Umbilical cord (tissue), 2 donors: ENCODE measurements at places on chromosomes 5 and 9.

- no peak for DNase-seq
These were observed 50.7 kb upstream of the SLC25A51 start for GRCh38 chr9:37954581-37954981.

GRCh38 chr5:176541338-176542134, 4.3 kb upstream of the RNF44 start:
- DNase-seq, result peak; percentile 70

- DNase-seq, result no peak
These were observed 29.5 kb downstream of the NDUFS6 start for GRCh38 chr5:1830571-1831228.

DNA sequence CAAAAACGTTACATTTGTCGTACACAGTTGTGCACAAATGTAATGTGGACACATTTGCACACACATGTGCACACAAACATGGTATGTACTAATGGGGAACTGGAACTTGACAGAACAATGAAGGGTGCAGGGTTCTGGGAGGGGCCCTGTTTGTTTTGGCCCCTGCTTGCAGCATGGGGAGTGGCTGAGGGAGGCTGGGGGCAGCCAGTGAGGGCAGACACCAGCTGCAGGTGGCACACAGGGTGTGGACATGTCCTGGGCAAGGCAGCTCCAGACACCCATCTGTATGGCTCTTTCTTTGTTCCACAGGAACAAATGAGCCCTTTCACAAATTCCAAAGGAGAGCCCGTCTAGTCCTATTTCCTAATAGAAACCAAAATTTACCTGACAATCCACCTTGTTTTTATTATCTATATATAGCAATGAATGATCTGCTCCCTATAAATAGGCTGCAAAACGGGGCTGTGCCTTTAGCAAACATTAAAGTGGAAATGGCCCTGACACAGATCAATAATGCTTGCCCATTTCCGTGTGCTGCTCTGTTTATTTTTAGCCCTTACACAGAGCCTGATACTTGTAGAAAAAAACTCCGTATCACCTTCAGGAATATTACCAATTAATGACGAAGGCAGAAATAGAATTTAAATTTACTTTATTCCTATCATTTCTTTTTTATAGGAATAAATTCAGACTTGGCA, 26.4 kb downstream of the MARCHF3 start:
- DNase-seq, result no peak

DNA sequence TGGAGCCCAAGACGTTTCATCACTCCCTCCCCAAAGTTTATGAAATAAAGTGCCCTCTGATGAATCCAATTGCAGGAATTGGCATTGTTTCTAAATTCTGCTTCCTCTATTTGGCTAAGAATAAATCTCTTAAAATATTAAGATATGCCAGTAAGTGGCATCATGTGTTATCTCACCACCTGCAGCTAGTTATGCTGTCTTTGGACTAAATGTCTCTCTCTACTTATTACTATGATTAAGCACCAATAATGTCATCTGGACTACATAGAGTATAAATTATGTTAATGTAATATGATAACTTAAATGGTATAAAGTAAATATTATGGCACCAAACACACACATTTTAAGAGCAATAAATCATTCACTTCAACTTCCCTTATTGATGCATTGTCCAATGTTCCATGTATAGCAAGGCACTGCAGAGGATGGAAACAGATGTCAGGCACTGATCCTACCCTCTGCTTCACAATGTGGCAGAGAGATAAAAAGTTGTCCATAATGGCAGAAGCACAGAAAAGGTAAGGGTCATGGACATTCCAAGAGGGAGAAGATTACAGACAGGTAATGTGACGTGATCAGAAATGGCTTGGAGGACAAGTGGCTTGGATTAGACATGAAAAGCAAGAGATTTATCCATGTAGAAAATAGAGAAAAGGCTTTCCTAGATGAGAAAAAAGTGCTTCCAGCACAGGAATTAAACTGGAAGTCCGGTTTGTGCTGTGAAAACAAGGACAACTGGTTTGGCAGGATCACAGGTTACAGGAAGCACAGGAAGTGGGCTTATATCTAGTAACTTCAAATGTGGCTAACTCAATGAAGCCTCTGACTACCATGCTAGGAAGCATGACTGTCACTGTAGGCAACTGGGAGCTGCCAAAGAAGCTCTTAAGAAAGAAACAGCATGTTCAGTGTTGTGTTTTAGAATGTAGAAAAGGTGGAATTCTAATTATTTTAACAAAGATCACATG, 26.7 kb downstream of the MARCHF11 start:
- DNase-seq, result no peak

- DNase-seq, result no peak
These were observed 151.6 kb upstream of the SLC30A5 start for GRCh38 chr5:68942169-68942568.

GRCh38 chr9:78539904-78540303, 243.0 kb downstream of the PSAT1 start:
- DNase-seq, result peak; percentile 22

GRCh38 chr9:12748954-12749353, 25.9 kb upstream of the LURAP1L start:
- no peak for DNase-seq

DNA sequence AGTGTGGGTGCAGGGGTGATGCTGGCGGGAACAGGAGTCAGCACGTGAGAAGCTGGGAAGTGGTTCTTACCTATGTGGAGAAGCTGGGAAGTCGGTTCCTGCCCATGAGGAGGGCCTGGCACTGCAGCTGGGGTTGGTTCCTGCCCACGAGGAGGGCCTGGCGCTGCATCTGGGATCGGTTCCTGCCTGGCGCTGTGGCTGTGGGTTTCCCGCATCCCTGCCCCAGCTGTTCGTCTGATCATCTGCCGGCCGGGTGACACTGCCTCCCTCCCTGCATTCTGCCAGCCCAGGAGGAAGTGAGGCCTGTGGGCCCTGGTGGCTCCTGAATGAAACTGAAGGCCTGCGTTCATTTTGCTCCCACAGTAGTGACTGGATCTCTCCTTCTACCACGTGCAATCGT, 5.1 kb downstream of the OBP2A start:
- no peak for DNase-seq

DNA sequence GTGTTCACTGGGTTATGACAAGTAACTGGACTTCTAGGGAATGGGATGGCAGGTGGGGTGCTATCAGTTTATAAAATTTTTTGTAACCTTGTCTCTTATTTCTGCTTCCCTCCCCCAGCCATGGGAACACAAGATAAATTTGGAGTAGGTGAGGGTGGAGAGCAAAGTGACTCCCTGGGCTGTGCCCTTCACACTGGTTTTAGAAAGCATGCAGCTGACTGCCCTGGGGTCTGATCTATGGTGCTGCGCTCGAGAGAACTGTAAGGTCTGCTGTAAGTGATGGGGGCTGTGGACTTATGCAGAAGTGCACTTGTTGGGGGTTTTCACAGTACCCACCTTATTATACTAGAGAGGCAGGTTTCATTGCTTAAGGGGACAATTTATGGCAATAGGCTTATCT, 247.7 kb upstream of the DMRT1 start:
- no peak for DNase-seq

- no peak for DNase-seq
These were observed 63.1 kb upstream of the EPB41L4B start for GRCh38 chr9:109383947-109384346.

GRCh38 chr5:61653807-61654580, 321.9 kb downstream of the ZSWIM6 start:
- no peak for DNase-seq

- peak; percentile 36 for DNase-seq
These were observed 803.8 kb upstream of the ZNF608 start for GRCh38 chr5:125550274-125550673.

DNA sequence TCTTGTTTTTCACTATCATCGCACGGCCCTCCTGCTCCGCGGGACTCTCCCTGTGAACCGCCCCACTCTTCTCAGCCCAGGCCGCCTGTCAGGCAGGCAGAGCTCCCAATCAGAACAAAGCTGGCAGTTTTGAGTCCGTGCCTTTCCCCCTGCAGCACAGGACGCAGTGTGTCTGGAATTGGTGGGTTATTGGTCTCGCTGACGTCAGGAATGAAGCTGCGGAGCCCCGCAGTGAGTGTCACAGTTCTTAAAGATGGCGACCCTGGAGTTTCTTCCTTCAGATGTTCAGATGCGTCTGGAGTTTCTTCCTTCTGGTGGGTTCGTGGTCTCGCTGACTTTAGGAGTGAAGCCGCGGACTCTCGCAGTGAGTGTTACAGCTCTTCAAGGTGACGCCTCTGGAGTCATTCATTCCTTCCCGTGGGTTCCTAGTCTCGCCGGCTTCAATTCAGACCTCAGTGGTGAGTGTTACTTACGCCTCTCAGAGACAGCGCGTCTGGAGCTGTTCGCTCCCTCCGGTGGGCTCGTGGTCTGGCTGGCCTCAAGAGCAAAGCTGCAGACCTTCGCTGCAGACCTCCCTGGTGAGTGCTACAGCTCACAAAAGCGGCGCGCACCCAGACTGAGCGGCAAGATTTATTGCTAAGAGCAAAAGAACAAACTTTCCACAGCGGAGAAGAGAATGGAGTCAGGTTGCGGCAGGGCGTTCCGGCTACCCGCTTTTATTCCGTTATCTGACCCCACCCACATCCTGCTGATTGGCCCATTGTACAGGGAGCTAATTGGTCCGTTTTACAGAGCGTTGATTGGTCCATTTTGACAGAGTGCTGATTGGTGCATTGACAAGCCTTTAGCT, 7.4 kb downstream of the ZDHHC11B start:
- DNase-seq, result no peak

- DNase-seq, result no peak
These were observed 5.0 kb downstream of the DIRAS2 start for GRCh38 chr9:90637626-90638025.

DNA sequence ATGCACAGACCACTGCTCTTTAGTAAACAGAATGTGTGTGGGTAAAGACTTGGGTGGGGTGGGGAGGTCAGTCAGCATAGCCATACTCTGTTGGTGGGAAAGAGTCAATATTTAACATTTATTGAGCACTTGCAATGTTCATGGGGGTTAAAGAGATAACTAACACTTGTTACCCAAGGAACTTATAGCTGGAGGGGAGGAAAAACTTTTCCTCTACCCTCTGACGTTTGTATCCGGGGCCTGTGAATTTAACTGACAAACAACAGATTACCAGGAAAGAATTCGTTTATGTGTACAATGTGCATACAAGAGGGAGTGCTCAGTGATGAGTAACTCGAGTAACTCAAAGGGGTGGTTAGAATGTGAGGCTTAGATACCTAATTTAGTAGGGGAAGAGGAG, 6.8 kb upstream of the CLINT1 start:
- DNase-seq, result peak; percentile 49

- peak; percentile 69 for DNase-seq
These were observed 174.6 kb upstream of the DAPK1 start for GRCh38 chr9:87322840-87323635.

- peak; percentile 74 for DNase-seq
These were observed 335.4 kb downstream of the MSX2 start for GRCh38 chr5:175059687-175060211.

- DNase-seq, result no peak
These were observed 51.2 kb upstream of the ARRDC3 start for GRCh38 chr5:91434348-91434747.

GRCh38 chr9:128688501-128689292, at the start of gene SET:
SET (plus strand) TSS chr9:128689222; CDS start chr9:128689583, 361 bp downstream.
- DNase-seq, result peak; percentile 97

GRCh38 chr5:157540124-157540523, 35.5 kb downstream of the ADAM19 start:
- no peak for DNase-seq

- no peak for DNase-seq
These were observed 2.1 kb downstream of the CFAP77 start for GRCh38 chr9:132412089-132412488.

GRCh38 chr5:51632793-51633192, 249.5 kb downstream of the ISL1 start:
- DNase-seq, result peak; percentile 19

GRCh38 chr5:157747173-157747740, 3.7 kb downstream of the LSM11 start:
- no peak for DNase-seq

DNA sequence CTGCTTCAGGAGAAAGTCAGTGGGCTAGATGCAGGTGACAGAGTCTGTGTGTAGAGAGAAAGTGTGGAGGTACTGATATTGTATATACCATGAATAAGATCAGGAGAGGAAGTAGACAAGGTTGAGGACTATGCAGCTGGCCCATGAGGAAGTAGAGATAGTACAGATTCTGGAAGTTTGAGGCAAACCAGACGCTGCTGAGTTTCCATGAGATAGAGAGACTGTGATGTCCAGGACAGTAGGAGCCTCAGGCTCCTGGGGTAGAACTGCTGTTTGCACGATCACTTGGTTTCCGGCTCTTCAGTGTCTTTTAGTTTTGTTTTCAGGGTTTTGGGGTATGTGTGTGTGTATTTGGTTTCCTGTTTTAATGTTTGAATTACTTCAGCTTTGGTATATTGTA, 13.6 kb downstream of the OTULINL start:
- DNase-seq, result peak; percentile 78

DNA sequence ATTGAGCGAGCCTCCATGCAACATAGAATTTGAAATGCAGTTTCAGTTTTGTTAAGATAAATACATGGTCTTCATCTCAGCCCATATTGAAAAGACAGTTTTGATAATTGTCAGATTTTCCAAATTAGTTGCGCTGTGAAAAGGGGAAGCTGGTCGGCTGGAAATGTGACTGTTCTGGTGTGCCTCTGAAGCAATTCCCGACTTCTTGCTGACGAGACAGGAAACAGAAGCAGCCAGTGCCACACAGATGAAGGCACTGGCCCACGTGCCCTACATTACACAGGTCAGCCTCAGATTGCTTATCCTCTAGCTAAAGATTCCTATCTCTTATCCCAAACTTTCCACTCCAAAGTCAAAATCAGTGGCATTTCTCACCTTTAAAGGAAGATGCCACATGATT, 214.1 kb upstream of the TLE4 start:
- no peak for DNase-seq

GRCh38 chr9:137828527-137829259, 48.9 kb upstream of the CACNA1B start:
- peak; percentile 11 for DNase-seq

DNA sequence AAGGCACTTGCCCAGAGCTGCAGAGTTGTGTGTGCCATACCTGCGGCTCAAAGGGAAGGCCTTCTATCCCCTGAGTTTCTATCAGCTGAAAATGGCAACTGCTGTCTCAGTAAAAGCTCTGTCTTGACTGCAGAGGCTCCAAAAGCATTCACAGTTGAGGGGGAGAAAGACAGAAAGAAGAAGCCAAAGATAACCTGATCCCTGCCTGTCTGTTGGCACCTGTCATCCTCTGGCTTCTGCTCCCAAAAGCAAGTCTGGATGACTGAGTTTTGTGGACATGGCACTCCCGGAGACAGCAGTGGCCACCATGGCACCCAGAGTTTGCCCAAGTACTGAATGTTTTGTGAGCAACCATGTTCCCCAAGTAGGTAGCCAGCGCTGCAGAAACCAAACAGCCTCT, 176.6 kb downstream of the NR3C1 start:
- DNase-seq, result no peak

GRCh38 chr5:27241564-27242257, 203.3 kb upstream of the CDH9 start:
- peak; percentile 96 for DNase-seq

DNA sequence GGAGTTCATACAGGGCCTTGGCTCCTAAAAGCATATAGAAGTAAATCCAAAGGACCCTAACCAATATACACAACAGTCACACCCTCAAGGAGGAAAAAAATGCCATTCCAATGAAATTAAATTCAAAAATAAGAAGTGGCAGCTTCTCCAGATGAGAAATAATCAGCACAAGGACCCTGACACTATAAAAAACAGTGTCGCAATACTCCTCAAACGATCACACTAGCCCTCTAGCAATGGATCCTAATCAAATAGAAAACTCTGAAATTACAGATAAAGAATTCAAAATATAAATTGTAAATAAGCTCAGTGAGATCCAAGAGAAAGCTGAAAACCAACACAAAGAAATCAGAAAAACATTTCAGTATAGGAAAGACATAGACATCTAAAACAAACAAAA, 33.5 kb upstream of the HTR4 start:
- no peak for DNase-seq

GRCh38 chr5:127826011-127826410, 122.8 kb downstream of the CCDC192 start:
- DNase-seq, result no peak
